Subcutaneous preadipocyte (primary cell): ENCODE measurements at places on chromosomes 12 and 14. TPM values are rescaled to one million over a fixed set of nuclear protein-coding genes. Genes with fewer than 3 reads are reported as not detected.

SRRM4 gene
- total RNA-seq: not detected in 2 replicates

CHGA gene
- not detected in 2 replicates for total RNA-seq

COCH gene
- total RNA-seq: 1.1 and 1.2 TPM in 2 replicates

ALDH2 gene
- 13.5 and 13.6 TPM in 2 replicates for total RNA-seq

PLEKHH1 gene
- 0.37 and 0.98 TPM in 2 replicates for total RNA-seq

AMDHD1 gene
- total RNA-seq: 0.39 TPM in 1 of 2 replicates, not detected in the other

RNASE4 gene
- total RNA-seq: 4.7 and 25.4 TPM in 2 replicates

EP400 gene
- 11.4 and 15.2 TPM in 2 replicates for total RNA-seq

NCAPD2 gene
- 70.9 and 92.9 TPM in 2 replicates for total RNA-seq

PLEK2 gene
- total RNA-seq: 1.8 and 15.1 TPM in 2 replicates

P2RX4 gene
- 10.3 and 10.6 TPM in 2 replicates for total RNA-seq

FICD gene
- 2.9 and 5.3 TPM in 2 replicates for total RNA-seq

INHBC gene
- under 0.01 TPM in 1 of 2 replicates, not detected in the other for total RNA-seq

TOMM20L gene
- not detected in 2 replicates for total RNA-seq

SLC4A8 gene
- 1.5 and 2.0 TPM in 2 replicates for total RNA-seq

GLIPR1L2 gene
- total RNA-seq: 0.37 and 0.39 TPM in 2 replicates

METTL1 gene
- total RNA-seq: 8.1 and 8.2 TPM in 2 replicates

CLEC12A gene
- total RNA-seq: not detected in 2 replicates

C14orf132 gene
- total RNA-seq: 15.8 and 20.9 TPM in 2 replicates

TPH2 gene
- not detected in 2 replicates for total RNA-seq

TMEM121 gene
- 2.9 and 3.3 TPM in 2 replicates for total RNA-seq

KRT85 gene
- not detected in 2 replicates for total RNA-seq

LYZ gene
- total RNA-seq: not detected in 2 replicates

BRI3BP gene
- total RNA-seq: 4.0 and 10.0 TPM in 2 replicates

PLEKHD1 gene
- total RNA-seq: under 0.01 TPM in 1 of 2 replicates, not detected in the other

OTOGL gene
- under 0.01 and 0.20 TPM in 2 replicates for total RNA-seq

ADSS1 gene
- total RNA-seq: 0.39 and 0.73 TPM in 2 replicates

MAX gene
- 45.0 and 51.8 TPM in 2 replicates for total RNA-seq

HOXC12 gene
- total RNA-seq: not detected in 2 replicates
